Stimulated activated CD8-positive, alpha-beta memory T cell treated with anti-CD3 and anti-CD28 coated beads, Interleukin-15, amount 100 ng/mL, for 48 hours (primary cell): ENCODE measurements at places on chromosomes 2 and 18.

DNA sequence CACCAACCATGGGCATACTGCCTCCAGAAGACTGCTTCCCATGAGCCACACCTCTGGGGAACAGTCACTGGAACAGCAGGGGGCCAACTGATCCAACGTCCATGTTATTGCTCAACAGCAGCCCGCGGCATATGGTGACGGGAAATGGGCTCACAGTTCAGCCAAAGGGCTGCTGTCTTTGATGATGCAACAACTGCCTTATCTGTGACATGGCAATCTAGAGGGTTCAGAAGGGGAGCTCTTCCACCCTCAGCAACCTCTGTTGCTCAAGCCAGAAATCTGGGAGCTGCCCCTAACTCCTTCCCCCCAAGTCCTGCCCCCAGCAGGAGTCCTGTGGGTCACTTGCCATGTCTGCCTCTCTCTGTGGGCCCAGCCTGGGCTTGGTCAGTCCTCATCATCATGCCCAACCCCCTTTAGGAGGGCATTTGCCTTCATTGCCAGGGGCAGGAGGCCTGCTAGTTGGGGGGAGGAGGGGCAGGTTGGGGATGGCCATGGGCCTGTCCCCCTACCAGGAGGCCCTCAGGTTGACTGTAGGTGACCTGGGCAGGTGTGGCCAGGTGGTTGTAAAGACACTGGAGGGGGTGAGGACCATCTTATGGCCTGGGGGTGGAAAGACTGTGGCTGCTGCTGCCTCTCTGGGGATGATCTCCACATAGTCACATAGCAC lies 212.9 kb downstream of the CYP26B1 start:
- no peak for DNase-seq

- no peak for DNase-seq
These were observed 186.2 kb upstream of the GCFC2 start for GRCh38 chr2:75896779-75897366.

DNA sequence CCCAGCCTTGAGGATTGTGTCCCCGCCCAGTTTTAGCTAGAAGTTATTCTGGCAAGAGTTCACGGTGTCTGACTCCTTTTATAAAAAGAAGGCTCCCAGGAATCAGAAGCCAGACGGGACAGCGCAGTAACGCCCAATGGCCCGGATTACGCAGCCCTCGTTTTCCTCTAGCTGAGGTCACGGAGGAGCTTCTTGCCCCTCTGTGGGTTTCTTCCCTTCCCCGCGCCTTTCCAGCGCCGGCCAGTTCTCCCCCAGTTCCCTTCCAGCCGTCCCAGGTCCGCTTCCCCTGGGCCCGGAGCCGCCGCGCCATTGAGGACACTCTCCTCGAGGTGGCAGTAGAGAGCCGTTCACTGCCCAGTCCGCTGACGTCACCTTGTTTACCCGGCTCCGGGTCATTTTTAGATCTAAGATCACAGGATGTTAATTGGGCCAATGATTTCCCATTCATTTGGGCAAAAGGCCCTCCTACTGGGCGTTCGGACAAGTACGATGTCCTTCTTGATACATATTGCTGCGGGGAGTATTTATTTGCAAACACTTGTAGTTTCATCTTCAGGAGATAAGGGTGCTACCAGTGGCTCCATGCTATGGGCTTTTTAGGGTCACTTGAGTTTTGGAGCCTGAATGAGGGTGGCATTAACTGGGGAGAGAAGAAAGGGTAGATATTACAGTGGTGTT lies 81.5 kb upstream of the PPM1B start:
- DNase-seq = peak; percentile 64

- no peak for DNase-seq
These were observed 25.7 kb downstream of the MAP4K3 start for GRCh38 chr2:39411181-39411944.

- no peak for DNase-seq
These were observed 92.1 kb downstream of the AOX1 start for GRCh38 chr2:200677721-200678532.

DNA sequence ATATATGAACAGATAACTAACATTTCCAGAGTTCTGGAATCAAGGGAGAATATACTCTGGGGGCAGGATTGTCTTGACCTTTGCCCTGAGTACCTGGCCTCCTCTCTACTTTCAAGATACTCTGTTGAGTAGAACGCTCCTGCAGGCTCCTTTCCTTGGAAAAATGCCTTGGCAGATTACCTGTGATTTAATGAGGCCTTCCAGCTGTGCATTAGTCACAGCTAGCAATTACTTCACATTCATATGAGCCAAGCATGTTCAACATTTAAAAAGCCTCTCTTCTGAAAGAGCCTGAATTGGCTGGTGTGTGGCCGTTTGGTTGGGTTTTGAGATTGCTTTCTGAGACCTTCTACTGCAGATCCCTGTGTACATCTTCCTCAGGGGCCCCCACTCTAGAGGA lies 142.2 kb downstream of the PLCL1 start:
- no peak for DNase-seq

- DNase-seq = no peak
These were observed 53.4 kb upstream of the ATG16L1 start for GRCh38 chr2:233198026-233198425.

DNA sequence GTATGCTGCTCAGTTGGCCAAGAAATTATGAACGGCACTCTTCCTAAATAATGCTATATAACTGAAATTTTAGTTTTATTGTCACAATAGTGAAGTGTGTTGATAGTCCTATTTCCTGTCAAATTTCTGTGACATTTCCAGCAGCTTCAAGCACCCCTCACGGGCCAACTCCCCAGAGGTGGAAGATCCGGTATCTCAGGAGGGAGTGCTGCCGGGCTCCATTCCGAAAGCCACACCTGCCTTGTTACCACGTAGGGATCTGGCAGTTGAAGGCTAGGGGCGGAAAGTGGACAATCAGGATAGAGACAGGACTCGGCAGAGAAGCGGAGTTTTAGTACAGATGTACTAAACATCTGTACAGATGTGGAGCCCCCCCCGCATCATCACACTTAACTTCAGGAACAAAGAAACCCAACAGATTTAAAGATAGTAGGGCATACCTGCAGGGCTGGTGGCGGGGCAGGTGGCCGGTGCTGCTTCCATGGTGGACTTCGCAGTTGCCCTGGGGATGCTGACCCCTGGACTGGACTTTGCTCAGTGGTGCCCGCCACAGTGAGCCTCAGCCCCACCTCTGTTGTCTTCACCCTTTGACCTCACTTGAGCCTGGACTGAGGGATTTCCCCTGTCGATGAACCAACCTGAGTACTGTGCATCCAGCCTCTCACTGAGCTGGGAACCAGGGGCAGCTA lies 22.3 kb downstream of the ASAP2 start:
- DNase-seq = no peak

DNA sequence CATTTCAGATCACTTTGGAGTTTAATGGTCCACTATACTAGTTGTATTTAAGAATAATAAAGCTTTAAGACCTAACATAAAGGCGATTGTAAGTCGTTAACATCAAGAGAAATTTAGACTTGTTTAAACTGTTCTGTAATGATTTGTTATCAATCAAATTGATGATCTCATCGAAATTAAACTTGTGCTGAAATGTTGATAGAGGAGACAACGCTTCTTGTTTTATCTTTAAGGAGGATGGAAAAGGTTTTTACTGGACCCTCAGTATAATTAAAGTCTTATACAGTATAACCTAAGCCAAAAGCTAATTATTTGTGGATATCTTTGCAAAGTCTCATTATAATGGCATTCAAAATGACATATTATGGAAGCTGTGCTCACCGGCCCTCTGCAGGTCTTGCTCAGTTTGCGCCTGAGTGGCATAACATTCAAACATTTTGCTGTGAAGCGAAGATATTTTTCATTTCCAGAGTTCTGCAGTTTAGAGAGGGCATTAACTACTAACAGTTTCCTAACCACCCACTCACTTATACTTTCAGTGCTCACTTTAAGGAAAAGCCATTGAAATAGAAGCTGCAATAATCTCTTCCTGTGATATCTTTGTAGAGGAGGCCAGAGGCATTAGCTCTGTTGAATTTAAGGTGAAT lies 1.4 kb upstream of the SERTAD2 start:
- DNase-seq = no peak

DNA sequence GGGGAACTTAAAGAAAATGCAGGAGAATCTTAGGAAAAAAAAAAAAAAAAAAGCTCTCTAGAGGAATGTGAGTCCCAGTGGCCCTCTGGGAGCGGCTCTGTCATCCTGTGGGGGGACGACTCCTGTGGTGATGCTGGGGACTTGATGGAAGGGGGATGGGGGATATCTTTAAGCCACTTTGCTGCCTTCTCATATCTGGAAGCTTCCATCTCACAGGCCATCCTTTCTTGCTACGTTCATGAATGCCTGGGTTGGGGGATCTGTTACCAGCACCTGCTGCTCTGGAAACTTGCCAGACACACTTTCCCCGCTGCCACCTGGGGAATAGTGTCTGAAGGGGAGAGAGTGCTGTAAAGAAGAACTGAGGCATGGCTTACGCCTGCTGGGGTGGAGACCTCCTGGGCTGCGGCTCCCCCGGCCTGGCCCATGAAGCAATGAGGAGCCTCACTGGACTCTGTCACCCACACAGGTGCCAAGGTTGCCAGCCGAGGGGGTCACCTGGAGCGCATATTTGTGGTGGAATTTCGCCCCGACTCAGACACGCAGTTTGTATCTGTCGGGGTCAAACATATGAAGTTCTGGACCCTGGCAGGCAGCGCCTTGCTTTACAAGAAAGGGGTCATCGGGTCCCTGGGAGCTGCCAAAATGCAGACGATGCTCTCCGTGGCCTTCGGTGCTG lies 92.8 kb downstream of the RTN4 start:
- no peak for DNase-seq

- DNase-seq = no peak
These were observed 509.0 kb downstream of the BCL11A start for GRCh38 chr2:60044484-60044883.
